ENCODE measurements at places on chromosomes 1 and 21.

DNA sequence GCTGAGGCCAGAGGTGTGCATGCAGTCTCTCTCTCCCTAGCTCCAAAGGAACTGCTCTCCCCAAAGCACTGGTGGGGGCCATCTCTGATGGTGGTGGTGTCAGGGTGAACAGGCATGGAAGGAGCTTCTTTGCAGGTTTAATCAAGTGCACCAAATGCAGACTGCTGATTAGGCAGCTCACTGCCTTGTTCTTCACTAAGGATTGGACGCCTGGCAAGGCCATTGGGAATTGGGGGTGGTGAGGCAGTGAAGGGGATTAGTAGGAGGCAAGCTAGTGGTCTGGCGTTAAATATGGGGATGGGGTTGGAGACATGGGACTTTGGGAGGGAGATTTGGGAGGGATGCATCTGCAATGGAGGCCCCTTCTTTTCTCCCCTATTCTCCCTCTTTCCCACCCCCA, 1.5 kb downstream of the CACNA1E start:
- no peak for DNase-seq

DNA sequence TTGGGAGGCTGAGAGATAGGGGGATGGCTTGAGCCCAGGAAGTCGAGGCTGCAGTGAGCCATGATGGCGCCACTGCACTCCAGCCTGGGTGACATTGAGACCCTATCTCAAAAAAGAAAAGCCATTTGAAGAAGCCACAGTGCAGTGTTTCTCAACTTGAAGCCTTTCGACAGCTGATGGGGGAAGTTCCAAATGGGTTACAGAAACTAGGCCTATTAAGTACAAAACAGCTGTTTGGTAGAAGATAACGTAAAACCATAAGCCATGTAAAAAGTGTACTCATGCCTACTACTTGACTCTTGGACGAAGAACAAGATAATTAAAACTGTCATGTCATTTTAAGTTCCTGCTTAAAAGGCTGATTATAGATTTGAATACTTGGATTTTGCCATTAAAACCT, 16.6 kb downstream of the COPA start:
- DNase-seq, result no peak

DNA sequence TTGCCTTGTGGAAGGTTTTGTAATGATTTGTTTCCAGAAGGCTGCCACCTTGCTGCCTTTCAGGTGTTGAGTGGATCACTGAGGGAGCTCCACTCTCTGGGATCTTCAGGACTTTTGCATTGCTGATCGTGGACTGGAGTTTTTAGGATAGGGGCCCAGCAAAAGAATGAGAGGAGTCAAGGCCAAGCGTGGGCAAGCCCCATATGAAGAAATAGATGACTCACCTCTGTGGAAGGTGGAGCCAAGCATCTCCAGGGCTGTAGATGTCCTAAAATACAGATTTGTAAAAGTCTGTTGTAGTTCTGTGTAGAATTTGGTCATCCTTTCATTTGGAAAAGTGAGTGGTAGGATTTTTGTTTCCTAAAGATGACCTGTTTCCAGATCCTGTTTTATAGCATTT, 67.0 kb downstream of the ST3GAL3 start:
- DNase-seq, result no peak

- DNase-seq, result no peak
Measured at GRCh38 chr21:45308194-45309068, 20.7 kb upstream of the POFUT2 start.

DNA sequence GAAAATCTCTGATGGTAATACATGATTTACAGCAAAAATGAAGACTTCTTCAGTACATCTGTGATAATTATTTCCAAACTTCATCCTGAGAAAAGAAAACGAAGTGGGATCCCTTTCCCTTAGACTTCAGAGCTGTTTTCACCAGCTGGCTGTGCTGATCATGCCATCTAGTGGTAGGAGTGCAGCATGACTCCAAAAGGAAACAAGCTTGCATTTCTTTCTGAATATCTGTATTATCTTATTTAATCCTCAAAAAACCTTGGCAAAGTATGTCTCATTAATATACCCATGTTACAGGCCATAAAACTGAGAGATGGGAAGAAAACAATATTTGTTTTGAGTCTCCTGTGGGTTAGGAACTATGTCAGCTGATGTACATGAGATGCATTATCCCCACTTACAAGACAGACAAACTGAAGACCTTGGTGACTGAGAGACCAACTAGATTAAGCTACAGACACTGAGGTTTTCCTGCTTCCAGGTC, 9.8 kb upstream of the GJA8 start:
- DNase-seq, result no peak

DNA sequence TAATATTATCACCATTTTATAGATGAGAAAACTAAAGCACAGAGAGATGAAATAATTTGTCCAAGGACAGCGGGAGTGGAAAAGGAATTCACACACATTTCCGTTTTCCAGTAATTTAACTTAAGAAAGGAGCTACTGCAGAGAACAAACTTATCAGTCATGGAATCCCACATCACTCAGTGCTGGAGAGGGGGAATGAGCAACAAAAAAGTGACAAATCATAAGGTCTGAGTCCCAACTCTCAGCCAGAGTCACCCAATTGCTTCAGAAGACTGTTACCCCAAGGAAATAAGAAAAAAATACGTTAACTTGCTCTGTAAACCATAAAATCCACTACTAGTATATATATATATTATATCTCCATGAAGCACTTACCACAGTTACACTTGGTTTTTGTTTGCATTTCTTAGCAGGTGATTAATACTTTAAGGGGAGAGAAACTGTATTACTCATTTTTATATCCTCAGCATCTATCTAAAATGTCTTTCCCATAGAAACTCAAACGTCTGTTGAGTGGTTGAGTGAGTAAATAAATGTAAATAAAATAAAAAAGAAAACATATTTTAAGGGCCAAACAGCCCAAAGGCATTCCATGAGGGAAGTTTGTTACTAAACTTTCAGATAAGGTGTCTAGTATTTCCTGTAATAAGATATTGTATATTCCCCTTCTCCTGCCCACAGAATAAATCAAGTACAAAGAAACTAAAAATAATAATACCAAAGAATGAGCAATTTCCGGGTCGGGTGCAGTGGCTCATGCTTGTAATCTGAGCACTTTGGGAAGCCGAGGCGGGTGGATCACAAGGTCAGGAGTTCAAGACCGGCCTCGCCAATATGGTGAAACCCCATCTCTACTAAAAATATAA, 76.8 kb downstream of the SLC45A1 start:
- DNase-seq, result no peak

DNA sequence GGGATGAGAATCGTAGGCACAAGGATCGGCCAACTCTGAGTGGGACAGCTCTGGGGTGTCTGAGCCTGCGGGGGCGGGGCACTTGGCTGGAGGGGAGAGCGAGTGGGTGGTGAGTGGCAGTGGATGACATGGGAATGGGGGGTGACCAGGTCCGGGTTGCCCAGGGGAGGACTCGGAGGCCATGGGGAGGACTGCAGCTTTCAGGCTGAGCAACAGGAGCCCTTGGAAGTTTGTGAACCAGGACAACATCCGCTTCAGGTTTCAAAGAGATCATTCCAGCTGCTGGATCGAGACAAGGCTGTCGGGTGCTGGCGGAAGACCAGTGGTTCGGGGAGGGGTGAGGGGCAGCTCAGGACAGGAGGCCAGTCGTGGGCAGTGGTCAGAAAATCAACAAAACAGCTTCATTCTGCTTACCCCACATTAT, 124.4 kb upstream of the IRF2BP2 start:
- DNase-seq, result no peak

GRCh38 chr1:95084317-95085176, 11.8 kb upstream of the ALG14 start:
- no peak for DNase-seq

DNA sequence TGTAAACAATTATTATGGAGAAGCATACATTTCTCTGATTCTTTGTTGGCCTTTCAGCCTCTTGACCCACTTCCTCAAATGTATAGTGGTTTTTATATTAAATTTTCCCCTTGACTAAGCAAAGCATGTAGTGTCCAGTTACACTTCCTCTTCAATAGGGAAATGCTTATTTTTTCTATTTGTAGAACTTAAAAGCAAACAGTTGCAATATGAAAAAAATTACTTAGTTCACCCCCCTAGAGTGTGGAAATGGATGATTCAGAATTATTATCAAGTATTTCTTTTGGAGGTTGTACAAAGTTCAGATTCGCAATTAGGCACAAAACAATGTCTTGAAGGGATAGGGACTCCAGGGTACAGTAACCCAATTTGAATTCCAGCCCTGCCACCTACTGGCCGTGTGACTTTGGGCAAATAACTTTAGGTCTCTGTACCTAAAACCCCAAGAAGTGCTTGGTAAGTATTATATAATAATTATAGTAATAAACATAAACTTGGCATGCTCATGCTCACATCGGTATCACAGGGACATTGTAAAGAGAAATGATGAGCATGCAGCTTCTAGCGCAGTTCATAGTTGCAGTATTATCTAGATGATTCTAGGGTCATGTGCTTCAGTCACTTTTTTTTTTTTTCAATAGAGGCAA, 28.6 kb upstream of the IFNGR2 start:
- DNase-seq, result no peak

- no peak for DNase-seq
Measured at GRCh38 chr1:29752141-29752540, 515.8 kb downstream of the PTPRU start.

- DNase-seq, result no peak
Measured at GRCh38 chr1:212353181-212353580, 61.5 kb downstream of the PACC1 start.

- DNase-seq, result no peak
Measured at GRCh38 chr21:43307677-43308070, 119.3 kb downstream of the SIK1 start.

GRCh38 chr1:67626861-67627235, 58.2 kb upstream of the GADD45A start:
- no peak for DNase-seq

DNA sequence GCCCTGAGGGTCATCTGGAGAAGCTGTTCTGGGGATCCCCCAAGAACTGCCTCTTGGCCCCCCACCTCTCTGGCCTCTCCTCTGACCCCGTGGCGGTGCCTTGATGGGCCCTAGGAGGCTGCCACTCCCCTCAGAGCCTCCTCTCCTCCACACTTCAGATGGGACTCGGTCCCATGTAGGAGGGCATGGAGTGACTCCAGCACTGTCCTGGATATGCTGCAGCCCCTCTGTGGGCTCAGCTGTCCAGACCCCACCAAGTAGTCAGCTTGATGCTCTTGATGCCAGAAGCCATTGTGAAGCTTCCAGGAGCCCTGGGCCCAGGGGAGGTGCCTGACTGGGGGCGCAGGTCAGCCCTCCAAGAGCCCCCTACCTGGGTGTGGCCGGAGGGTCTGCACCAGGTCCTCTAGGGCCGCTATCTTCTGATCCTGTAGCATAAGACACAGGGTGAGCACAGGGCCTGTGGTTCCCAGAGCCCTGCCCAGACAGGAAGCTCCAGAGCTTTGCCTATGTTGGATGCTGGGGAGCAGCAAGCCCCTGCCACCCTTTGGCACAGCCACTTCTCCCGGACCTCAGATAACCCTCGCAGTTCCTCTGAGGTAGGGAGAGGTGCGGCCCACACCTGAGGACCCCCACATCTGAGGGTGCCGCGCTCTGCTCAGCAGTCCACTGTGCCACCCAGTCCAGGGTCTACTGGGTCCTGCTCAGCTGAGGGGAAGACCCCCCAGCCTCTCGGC, 9.2 kb downstream of the UBXN11 start:
- DNase-seq, result no peak

GRCh38 chr1:109322974-109323373, 16.2 kb upstream of the MYBPHL start:
- no peak for DNase-seq
